ENCODE measurements at places on chromosomes 3 and 15.

- DNase-seq, result no peak
Measured at GRCh38 chr3:62199126-62199525, 174.2 kb downstream of the FEZF2 start.

- no peak for DNase-seq
Measured at GRCh38 chr3:151439652-151440125, 21.2 kb downstream of the IGSF10 start.

GRCh38 chr15:73838831-73839426 lies 34.4 kb upstream of the TBC1D21 start:
- DNase-seq, result no peak

DNA sequence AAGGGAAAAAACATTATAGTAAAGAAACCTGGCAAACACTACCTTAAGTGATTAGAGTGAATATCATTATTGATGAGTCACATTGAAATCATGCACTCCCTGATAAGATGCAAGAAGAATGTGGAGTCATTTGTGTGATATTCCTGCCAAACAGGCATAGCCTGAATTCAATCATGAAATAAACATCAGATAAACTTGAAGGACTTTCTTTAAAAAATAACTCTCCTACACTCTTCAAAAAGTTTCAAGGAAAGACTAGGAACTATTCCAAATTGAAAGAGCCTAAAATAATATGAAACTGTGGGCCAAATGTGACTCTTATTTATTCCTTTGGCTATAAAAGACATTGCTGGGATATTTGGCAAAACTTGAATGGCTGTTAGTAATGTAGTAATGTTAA lies 625.7 kb upstream of the LMCD1 start:
- no peak for DNase-seq

- DNase-seq, result no peak
Measured at GRCh38 chr3:18344306-18345014, 80.7 kb downstream of the SATB1 start.

DNA sequence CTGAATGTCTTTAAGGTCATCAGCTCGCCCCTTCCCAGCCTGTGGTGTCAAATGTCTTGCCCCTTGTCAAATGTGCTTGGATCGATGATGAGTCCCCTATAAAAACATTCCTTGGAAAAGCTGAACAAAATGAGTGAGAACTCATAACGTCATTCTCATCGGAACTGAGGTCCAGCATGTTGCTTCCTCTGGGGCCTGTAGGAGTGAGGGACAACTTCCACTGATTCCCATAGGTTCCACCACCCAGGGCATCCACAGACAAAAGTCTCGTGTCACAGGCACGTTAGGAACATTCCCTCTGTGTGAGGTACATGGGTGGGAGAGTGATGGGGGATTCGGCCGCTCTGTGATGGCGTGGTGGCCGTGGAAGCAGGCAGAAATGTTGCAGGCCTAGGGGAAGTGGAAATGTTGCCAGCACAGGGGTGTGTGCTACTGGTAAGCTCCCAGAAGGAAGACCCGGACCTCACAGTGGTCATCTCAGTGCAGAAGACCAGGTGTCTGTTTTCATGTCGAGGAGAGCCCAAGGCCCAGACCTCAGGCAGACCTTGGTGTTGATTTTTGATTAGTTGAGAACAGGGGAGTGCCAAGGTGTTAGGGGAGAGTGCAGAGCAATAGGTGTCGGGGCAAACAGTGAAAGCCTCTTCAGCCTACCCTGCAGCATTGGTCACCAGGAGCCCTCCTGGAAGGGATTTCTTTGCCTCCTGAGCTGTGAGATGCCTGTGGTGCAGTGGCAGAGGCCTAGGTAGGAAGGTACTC lies 96.8 kb downstream of the SNRPN start:
- no peak for DNase-seq

- DNase-seq, result no peak
Measured at GRCh38 chr15:93088200-93088980, 621 bp downstream of the RGMA start.

GRCh38 chr3:140086642-140087041 lies 151.7 kb downstream of the CLSTN2 start:
- DNase-seq, result no peak

DNA sequence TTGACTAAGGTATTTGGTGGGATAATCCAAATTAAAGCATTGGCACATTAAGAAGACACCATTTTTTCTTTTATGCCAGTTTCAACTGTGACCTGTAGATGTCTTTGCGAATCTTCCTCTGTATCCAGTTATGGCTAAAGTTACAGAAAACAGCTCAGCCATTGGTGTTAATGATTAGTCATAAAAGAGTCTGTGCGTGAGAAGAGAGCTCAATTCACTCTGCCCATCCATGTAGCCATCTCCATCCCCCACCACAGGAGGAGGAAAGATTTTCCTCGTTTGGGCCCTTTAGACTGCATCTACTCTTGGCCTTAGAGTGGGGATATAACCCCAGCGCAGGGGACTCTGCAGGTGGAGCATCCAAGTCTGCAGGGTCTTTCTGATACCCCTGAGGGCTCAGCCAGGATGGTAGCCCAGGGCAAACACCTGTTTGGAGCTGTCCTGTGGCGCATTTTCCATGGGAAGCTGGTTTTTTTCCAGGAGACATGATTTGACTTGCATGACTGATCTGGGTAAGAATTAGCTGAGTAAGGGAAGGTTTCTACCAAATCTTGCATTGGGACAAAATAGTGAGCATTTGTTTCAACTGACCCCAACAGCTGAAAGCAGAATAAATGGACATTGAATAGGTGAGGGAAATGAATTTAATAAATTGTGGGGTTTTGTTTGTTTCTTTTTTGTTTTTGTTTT lies 29.5 kb downstream of the NANOGP8 start:
- no peak for DNase-seq

DNA sequence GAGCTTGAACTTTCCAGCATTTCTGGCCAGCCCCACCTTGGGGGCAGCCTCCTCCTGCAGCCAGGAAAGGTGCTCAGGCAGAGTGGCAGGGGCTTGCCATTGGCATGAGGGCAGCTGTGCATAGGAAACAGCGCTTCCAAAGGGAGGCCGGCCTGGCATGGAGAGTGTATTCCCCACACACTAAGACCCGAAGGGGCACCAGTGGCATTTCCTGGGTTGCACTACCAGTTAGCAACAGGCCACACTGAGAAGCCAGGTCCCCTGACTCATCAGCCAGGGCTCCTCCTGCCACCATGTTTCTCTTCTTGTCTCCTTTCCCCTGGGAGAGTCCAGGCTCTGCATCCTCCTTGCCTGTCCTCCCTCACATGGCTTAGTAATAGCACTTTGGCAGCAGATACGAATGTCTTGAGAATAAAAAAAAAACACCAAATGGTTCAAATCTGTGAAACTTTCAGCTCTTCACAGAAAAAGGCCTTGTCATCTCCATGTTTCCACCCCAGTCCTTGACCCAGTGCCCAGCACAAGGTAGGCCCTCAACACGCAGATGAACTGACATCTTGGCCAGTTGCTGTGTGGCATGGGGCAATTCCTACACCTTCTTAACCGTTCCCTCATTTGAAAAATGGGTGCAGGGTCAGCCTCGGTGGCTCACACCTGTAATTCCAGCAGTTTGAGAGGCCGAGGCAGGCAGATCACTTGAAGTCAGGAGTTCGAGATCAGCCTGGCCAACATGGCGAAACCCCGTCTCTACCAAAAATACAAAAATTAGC lies 180.4 kb downstream of the SMAD6 start:
- DNase-seq, result no peak

DNA sequence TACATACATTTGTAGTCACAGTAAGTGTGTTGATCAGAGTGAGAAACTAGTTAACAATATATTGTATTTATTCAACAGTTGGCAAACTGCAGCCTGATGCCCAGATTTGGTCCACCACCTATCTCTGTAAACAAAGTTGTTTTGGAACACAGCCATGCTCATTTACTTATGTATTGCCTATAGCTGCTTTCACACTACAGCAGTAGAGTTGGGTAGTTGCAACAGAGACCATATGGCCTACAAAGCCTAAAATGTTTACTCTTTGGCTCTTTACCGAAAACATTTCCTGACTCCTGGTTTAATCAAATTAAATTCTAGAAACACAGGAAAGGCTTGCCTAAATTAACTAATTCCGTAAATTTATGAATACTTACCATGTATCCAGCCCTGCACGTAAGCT lies 39.4 kb downstream of the CMC1 start:
- DNase-seq, result no peak

- no peak for DNase-seq
Measured at GRCh38 chr15:95866711-95867440, 463.6 kb upstream of the NR2F2 start.

GRCh38 chr3:186492385-186492984 lies 51.7 kb downstream of the CRYGS start:
- DNase-seq, result no peak

- DNase-seq, result no peak
Measured at GRCh38 chr3:56811546-56812202, 9.9 kb upstream of the ARHGEF3 start.

- no peak for DNase-seq
Measured at GRCh38 chr3:197828-198491, 1.4 kb downstream of the CHL1 start.

DNA sequence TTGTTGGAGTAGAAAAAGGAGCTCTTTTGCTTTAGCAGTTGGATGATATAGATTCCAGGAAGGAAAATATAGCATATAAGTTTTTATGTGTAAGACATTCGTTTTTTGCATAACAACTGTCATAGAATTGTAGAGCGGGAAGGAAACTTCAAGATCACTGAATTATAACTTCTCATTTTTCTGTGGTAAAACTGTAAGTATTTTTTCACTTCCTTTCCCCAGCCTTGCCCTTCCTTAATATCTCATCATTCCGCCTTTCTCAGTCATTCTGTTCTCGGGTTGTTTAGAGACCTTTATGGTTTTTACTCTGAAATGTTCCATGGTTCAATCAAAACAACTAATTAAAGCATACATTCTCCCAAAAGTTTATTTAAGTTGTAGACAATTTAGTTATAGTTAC lies 1.1 kb downstream of the EAF2 start:
- DNase-seq, result no peak

DNA sequence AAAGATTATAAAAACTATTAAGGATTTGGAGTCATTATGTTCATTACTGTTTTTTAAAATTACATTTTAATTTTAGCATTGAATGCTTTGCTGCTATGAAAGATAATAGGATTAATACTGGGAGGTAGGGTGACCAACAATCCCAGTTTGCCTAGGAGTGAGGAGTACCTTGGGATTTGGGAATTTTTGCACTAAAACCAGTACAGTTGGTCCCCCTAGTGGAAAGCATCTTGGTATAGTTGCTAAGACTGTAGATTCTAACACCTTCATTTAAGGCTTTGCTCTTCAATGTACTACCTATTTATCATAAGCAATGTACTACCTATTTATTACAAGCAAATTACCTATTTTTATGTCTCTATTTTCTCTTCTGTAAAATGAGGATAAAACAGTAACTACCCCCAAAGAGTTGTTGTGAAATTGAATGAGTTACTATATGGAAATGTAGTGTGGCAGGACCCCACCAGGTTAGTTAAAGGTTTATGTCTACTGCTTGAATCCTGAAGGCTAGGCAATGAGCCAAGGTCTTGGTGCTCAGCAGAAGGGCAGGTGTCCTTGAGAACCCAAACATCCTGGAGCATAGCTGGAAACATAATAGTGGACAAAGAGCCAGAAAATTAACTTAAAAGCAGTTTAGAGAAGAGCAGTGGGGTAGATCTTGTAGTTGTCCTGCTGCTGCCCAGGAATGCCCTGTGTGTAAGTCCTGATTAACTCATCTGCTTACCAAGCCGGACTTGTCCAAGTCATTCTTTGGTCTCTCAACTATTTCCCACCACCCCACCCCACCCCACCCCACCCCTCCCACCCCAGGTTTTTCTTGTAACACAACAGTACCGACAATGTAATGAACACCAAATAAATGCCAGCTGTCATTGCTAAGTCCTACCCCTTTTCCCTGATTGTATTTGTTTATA lies 49.2 kb upstream of the NMD3 start:
- DNase-seq, result no peak

DNA sequence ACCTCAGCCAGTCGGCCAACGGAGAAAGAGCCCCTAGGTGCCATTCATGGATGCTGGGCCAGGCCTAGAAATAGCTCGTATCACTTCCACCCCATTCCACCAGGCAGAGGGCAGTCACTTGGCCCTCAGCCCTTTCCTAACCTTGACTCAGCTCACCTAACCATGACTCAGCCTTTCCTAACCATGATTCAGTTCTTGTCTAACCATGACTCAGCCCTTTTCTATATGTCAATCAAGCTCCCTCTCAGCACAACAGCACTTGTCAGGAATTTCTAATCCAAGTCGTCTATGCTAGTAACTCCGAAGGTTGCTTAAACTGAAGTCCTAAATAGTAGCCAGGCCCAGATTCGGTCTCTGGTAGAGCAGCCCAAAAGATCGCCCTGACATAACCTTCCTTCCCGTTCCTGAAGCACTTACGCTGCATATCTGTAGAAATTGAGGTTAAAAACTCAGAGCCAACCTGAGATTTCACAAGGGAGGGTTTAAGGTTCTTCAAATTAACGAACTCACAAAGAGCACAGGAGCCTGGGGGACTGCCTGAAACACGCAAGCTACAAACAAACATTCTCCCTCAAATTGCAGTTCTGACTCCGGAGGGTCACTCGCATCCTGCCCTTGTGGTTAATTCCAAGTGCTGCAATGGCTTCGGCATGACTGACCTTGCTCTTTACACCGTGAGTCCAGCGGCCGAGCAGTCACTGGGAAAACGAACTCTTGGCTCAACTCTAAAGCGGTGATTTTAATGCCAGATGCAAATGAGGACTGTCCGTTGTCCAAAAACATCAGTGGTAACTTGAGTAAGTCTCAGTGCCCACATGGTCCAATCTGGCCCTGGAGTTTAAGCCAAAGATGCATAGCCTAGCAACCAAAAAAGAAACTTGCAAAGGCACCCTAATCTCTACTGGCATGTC lies 99.9 kb downstream of the ADAMTS17 start:
- DNase-seq, result no peak

DNA sequence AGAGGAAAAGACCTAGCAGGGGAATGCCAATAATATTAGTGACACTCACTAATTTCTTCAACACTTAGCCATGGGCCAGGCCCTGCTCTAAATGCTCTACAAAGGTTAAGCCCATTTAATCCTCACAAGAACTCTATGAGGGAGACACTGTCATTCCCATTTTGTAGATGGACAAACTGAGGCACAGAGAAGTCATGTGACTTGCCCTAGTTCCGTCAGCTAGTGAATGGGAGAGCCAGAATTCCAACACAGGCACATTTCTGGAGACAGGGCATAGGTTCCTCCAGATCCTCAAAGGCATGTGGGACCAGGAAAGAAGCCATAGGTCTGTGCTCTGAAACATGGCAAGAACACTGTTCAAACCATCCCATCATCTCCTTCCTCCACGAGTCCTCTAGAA lies 31.5 kb downstream of the LOXL1 start:
- DNase-seq, result no peak

All from activated CD8-positive, alpha-beta memory T cell treated with anti-CD3 and anti-CD28 coated beads for 1 hour (primary cell).